EH (cell line): ENCODE measurements at places on chromosomes 13 and 19.

GRCh38 chr19:39481229-39481545 lies 549 bp downstream of the TIMM50 start:
- DNase-seq = peak; percentile 10

DNA sequence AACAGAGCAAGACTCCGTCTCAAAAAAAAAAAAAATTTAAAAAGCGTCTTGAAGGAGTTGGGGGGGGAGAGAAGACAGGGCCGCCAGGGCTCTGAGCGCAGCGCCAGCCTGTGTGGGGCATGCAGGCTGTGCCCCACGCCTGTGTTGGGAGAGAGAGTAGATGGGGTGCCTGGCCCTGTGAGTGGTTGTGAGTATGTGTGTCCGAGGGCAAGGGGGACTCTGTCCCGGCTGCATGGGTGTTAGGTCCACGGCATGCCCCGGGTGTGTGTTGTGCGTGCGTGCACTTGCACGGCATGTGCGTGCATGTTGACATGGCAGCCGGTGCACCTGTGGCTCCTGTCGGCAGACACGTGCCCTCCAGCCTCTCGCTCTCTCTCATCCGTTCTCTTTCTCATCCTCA lies 3.4 kb downstream of the MAP2K7 start:
- DNase-seq = no peak

DNA sequence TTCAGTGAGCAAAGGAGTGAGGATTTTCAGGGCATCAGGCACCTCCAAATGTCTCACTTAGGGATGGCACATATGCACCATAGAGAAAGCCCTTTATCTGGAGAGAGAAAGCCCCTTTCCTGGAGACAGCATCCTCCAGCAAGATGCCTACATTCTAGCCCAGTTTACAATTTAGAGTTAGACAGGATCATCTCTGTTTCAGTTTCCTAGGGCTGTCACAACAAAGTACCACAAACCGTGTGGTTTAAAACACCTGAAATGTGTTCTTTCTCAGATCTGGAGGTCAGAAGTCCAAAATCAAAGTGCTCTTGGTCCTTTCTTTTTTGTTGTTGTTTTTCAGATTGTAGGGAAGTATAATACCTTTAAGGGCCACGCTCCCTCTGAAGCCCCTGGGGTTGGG lies 61.8 kb downstream of the MBNL2 start:
- DNase-seq = no peak

GRCh38 chr13:59346999-59347723 lies 816.6 kb downstream of the DIAPH3 start:
- no peak for DNase-seq

- no peak for DNase-seq
Measured at GRCh38 chr13:51287758-51288157, 51.7 kb upstream of the SERPINE3 start.

DNA sequence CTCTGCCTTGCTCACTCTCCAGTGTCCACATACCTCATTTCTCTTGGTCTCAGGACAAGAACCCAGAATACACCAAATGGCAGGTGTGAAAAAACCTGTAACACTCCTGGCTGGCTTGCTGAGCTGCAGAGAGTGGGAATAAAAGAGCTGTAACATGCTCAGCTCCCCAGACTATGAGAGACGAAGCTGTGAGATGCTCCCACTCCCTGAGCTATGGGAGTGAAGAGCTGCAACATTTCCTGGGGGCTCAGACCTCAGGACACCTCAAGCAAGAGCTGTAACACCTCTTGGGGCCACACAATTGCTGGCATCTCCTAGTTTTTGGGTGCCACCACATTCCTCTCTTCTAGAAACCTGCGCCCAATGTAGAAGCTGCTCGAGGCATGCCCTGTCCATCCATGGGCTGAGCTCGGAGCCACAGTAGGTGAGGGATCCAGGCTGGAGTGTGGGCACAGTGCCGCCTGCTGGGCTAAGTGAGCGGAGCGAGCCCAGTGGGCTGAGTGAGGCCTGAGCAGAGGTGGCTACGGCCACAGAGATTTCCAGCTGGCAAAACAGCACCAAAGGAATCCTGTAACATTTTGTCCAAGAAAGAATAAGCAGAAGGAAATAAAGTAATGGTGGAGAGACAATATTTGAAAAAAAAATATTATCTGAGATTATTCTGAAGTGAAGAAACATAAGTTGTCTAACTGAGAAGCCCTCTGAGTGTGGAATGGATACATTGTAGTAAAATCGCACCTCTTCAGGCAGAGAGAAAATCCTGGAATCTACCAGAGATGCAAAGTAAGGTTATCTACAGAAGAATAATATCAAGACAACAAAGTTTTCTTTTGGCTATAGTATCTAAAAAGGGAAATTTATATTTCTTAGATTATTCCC lies 186.2 kb upstream of the PCDH9 start:
- no peak for DNase-seq

GRCh38 chr19:13541554-13541953 lies 35.3 kb upstream of the CACNA1A start:
- DNase-seq = no peak

DNA sequence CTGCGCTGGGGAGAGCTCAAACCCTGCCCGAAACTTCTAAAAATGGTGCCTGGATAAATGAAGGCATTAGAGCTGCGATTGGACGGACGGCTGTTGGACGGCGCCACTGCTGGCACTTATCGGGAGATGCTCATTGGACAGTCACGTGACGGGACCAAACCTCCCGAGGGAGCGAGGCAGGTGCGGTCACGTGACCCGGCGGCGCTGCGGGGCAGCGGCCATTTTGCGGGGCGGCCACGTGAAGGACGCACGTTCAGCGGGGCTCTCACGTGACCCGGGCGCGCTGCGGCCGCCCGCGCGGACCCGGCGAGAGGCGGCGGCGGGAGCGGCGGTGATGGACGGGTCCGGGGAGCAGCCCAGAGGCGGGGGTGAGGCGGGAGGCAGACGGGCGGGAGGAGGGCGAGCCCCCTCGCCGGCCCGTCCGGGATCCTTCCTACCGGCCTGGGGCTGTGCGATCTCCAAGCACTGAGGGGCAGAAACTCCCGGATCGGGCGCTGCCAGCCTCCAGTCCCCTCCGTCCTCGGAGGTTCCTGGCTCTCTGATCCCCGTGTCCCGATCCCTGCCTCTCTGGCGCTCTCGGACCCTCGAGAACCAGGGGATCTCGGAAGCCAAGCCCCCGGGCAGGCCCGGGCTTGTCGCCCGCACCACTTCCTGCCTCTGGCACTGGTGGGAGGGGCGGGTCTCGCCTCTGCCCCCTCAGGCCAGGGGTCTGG lies at the start of gene BAX:
Gene BAX (plus strand): TSS at position 281 of the 713 bp plus-strand sequence. CDS start 54 bp downstream, at position 335.
- DNase-seq = peak; percentile 95

DNA sequence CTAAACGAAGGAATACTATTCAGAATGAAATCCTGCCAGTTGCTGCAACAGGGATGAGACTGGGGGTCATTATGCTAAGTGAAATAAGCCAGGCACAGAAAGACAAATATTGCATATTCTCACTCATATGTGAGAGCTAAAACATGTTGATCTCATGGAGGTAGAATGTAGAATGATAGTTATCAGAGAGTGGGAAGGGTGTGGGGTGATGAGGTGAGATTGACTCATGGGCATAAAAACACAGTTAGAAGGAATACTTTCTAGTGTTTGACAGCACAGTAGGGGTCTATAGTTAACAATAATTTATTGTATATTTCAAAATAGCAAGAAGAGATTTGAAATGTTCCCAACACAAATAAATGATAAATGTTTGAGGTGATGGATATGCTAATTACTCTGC lies 7.8 kb upstream of the OR7C2 start:
- no peak for DNase-seq

DNA sequence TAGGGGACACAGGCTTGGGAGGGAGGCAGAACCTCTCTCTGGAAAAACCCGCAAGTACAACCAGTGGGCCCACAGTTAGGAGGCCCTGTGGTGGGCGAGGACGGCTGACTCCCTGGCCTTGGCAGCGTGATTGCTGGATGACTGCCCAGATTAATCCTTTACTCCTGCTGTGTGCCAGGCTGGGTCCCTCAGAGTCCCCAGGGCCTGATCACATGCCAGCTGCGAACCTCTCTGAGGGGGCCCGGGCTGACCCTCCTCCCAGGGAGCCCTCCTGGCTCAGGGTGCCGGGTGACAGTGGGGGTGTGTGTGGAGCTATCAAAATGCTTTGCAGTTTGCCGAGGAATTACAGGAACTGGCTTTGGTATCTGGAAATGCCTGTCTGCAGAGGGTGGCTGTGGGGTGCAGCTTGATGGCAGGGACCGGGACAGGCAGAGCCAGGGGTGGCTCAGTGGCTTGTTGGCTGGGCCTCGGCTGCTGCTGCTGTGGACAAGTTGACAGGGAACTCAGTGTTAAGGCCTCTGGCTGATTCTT lies 48.9 kb downstream of the DNM2 start:
- peak; percentile 33 for DNase-seq

DNA sequence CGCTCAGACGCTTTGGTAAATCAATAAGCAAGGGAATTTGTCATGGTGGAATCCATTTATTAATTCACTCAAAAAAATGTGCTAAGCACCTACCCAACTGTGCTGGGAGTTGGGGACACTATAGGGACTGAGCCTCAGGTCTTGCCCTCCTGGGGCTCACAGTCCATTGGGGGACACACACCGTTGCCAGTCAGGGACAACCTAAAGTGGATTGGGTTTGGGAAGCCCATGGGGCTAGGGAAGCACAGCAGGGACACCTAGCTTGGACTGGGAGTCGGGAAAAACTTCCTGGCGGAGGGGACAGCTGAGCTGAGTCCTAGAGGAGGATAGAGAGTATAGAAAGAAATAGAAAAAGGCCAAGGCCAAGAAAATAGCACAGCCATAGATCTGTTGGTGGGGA lies 8.5 kb downstream of the FOSB start:
- no peak for DNase-seq

DNA sequence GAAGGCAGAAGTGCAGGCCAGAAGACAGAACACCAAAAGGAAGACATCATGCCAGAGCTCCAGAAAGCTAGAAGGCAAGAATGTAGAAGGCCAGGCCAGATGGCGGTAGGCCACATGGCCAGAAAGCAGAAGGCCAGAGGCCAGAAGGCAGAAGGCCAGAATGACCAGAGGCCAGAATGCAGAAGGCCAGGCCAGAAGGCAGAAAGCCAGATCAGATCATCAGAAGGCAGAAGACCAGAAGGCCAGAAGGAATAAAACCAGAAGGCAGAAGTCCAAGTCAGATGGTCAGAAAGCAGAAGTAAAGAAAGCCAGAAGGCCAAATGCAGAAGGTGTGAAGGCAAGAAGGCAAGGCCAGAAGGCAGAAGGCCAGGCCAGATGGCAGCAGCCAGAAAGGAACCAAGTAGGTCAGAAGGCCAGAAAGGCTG lies 185.0 kb downstream of the TUBA3C start:
- DNase-seq = no peak

DNA sequence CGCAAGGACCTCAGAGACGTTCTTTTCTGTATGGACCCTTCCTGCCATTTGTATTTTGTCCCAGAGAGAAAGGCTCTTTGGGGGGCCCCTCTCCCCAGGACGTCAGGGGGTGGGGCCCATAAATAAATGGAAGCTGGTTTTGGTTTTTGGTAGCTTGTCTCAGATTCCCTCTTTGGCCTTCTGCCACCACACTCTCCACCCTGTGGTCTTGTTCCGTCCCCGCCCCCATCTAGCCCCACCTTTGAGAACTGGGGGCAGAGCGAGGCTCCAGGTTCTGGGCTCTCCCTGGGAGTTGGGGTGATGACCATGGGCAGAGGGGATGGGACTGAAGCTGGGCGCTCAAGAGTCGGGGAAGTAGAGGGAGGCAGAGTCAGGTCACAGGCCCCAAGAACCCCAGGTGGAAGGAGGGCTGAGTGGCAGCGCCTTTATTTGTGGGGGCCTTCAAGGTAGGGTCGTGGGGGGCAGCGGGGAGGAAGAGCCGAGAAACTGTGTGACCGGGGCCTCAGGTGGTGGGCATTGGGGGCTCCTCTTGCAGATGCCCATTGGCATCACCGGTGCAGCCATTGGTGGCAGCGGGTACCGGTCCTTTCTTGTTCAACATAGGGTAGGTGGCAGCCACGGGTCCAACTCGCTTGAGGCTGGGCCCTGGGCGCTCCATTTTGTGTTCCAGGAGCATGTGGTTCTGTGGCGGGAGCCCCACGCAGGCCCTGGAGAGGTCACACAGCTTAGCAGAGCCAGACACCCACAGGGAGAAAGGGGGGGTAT lies 3.3 kb downstream of the ISYNA1 start:
- no peak for DNase-seq

DNA sequence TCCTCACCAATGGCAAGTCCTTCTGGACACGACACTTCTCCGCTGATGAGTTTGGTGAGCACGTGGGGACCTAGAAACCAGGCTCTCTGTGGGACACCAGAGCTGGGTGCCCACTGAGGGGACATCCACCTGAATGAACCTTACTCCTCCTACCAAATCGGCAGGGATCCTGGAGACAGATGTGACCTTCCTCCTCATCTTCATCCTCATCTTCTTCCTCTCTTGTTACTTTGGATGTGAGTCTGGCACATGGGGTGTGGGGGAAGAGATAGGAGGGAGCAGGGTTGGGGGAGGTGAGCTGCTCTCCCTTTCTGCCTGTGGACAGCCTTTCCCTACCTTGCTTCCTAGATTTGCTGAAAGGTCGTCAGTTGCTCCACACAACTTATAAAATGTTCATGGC lies 1.9 kb downstream of the TMEM145 start:
- no peak for DNase-seq

DNA sequence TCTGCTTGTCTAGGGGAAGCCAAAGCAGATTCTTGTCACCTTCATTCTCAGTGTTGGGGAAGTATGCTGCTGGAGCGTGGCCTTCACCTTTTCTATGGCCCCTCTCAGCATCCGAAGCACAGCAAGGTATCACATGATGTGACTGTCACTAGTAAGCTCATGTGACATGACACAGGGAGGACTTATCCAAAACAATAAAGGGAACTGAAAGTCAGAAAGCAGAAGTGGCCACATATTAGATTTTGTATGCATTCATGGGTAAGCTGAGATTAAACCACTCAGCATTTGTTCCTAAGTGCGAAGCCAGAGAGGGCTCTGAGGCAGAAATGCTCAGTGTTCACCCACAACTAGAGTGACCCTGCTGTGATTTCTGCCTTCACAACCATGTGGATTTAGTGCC lies 72.8 kb upstream of the PCDH8 start:
- DNase-seq = no peak
